Stimulated activated CD4-positive, alpha-beta T cell treated with anti-CD3 and anti-CD28 coated beads, TNF-alpha, amount 100 ng/mL, for 4 hours (primary cell): ENCODE measurements at places on chromosomes 3 and 15.

DNA sequence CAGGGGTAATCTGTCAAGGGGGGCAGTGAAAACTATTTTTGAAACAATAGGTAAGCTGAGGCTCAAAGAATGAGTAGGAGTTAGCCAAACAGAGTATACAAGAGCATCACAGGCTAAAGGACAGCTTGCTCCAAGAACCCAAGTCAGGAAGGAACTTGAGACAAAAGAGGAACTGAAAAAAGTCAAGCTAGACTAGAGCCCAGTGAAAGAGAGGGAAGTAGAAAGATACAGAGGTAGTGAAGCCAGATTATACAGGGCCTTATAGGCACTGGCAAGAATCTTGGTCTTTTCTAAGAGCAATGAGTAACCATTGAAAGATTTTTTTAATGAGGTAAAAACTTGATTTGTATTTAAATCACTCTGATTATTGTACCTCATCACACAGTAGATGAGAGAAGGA lies 69.9 kb downstream of the FILIP1L start:
- no peak for DNase-seq

- no peak for DNase-seq
These were observed 85.9 kb upstream of the ZPLD1 start for GRCh38 chr3:102348904-102349303.

- DNase-seq, result no peak
These were observed 6.9 kb upstream of the PPP1R2 start for GRCh38 chr3:195549931-195550519.

- DNase-seq, result no peak
These were observed 271.5 kb upstream of the TBL1XR1 start for GRCh38 chr3:177468816-177469215.

GRCh38 chr3:174439331-174440252 lies 419.5 kb upstream of the NAALADL2 start:
- DNase-seq, result no peak

DNA sequence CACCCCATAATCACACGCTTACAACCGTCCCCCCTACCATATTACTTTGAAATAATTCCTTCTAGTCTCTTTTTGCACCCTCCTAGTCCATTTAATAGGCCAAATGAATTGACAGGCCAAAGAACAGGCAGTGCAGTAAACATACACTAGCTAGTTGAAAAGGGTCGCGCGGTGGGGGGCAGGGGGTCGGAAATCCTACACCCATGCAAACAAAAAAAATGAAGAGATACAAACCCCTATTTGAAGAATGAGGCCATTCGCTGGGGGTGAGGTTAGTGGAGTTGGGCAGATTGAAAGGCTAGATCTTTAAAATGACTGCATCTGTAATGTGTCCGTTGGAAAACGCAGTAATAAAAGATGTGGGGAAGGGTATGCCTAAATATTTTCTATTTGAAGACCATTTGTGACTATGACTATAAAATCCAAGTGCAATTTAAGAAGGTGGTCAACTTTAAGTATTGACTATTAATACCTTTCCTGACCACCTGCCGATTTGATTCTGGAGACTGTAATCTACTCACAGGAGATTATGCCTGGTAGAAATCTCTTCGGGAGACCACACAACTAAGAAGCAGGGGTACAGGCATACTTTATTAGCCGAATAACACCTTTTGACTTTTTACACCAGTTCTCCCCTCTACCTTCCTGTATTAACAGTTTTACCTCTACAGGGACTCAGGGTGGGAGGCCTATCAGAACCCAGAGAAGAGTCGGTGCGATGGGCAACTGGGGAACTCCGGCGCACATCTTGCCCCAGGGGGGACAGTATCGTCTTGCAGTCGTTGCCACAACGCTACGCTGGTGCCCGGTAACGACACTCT lies 762 bp upstream of the ARL6 start:
- no peak for DNase-seq

DNA sequence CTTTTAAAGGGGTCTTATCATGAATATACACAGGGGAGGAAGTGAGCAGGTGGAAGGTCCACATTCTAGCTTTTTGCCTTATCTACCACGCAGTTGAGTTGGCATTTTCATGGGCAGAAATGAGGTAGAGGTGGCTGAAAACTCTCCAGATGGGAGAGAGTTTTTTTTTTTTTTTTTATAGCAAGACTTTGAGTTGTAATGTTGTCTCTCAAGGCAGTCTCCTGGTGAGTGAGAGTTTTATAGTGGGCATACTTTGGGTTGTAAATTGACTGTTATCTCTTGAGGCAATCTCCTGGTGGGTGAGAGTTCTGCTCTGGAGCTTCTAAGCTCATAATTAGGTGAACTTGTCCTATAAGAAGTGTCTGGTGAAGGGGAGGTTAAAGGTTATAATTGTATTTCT lies 191.7 kb upstream of the NAALADL2 start:
- no peak for DNase-seq

- no peak for DNase-seq
These were observed 126.8 kb upstream of the ARHGEF3 start for GRCh38 chr3:56928379-56929068.

GRCh38 chr3:174776123-174776522 lies 83.0 kb upstream of the NAALADL2 start:
- DNase-seq, result no peak

GRCh38 chr15:25406846-25407245 lies 32.0 kb downstream of the UBE3A start:
- DNase-seq, result no peak

- DNase-seq, result no peak
These were observed 46.8 kb downstream of the THRB start for GRCh38 chr3:24447836-24448235.
